ENCODE measurements at places on chromosomes 2 and 18. TPM values are rescaled to one million over a fixed set of nuclear protein-coding genes. Genes with fewer than 3 reads are reported as not detected.

- no peak for DNase-seq
Observed at GRCh38 chr2:62217970-62218369, 22.1 kb downstream of the B3GNT2 start.

DNA sequence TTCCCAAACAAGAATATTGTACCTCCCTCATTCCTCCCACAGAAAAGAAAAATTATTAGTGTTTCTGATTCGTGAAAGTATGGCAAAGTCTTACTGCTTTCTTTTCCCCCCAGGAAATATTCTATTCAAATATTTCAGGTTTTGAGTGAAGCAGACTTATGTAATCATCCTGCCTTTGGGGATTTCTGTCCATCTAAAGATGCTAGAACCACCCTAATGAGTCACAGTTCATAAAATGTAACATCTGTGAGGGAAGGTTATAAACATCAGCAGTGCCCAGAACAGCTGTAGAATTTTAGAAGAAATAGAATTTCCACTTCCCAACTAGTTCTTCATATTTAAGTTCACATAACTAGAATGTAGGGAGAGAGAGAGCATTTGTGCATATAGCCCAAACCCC is 39.0 kb downstream of the EEF1B2 start:
- no peak for DNase-seq

DNA sequence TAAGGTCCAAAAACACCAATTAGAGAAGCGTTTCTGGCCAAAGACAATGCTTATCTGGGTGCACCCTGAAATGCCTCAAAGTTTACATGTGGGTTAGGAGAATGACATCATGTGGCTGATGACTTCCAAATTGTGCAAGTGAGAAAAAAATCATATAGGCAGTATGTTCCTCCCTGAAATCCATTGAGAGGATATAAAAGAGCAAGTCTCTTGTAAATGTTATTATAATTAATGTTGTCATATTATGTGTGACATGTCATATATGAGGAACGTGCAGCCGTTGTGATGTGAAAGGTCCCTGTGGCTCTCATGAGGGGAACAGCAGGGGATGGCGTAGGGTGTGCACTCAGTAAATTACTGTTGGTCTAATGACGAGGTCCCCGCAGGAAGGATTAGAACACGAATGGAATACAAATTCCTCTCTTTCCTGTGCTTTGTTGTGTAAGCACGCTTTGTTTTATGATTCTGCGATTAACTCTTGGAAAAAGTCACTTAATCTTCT is 290.8 kb downstream of the PRKCE start:
- no peak for DNase-seq

DNA sequence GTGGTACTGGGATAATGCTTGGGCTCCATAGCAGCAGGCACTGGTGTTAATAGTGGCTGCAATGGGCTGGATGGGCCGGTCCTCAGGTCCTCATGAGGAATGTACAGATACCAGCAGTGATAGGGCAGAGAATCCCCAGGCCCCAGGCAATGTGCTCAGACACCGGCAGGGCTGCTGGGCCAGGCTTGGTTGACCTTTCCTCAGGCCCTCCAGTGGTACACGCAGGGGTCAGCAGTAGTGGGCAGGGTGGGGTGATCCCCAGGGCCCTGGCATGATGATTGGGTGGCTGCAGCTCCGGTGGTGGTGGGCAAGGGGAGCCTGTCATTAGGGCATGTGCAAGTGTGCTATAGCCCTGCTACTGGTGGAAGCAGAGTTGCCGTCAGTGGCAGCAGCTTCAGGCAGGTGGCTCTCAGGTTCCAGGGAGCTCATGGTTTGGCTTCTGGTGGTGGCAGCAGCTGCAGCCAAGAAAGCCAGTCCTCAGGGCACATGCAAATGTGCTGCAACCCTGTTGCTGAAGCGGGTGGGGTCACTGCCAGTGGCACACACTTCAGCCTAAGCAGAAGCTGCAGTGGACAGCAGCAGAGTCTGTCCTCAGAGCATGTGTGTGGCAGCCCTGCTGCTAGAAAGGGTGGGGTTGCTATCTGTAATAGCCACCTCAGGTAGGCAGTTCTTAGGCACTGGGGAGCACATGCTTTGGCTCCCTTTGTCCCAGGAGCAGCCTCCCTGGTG is 56.8 kb downstream of the CCNT2 start:
- DNase-seq, result no peak

The FBXO41 gene
- total RNA-seq, result 0.51 TPM
